ENCODE measurements at places on chromosomes 1 and 21.

- DNase-seq: no peak
Measured at GRCh38 chr1:31011719-31012118, 53.8 kb downstream of the PUM1 start.

- DNase-seq: no peak
Measured at GRCh38 chr1:206491616-206492015, 15.7 kb upstream of the RASSF5 start.

DNA sequence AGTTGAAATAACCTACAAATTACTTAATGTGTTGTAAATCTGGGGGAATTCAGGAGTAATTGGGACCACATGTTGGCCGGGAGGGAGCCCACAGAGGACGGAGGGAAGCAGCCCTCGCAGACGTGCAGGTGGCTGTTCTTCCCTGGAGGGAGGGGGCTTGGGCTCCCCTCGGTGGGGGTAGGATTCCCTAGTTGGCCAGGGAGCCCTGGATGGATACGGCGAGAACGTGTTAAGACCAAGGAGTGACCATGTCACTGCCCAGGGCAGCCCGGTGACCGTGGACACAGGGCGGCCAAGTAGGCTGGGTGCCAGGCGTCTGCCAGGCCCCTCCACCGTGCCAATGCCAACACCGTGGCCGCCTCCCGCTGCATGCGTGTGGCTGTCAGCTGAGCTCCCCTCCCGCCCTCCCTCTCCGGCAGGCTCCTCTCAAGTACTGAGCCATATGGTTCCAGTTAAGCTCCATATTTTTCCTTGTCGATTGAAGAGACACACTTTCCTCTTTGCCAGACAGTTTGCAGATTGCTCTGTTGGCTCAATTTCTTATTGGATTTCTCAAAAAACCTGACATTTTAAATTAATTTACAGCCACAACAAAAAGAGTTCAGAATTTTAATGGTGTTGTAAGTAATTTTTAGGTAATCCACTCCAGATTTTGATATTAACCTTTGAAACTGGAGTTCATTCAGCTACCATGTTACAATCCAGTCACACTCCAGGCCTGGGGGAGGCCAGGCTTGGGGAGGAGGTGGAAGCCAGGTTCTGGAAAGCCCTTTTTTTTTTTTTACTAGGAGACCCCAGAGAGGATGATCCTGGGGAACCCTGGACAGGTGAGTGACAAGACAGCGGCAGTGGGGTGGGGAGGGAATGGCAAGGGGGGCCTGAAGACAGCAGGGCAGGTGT, 71.2 kb downstream of the CASZ1 start:
- DNase-seq: no peak

- no peak for DNase-seq
Measured at GRCh38 chr1:231550448-231550781, 21.9 kb downstream of the TSNAX start.

- DNase-seq: peak; percentile 35
Measured at GRCh38 chr1:202274611-202275010, 67.1 kb downstream of the UBE2T start.

- no peak for DNase-seq
Measured at GRCh38 chr1:98949166-98949565, 55.5 kb downstream of the PLPPR5 start.

DNA sequence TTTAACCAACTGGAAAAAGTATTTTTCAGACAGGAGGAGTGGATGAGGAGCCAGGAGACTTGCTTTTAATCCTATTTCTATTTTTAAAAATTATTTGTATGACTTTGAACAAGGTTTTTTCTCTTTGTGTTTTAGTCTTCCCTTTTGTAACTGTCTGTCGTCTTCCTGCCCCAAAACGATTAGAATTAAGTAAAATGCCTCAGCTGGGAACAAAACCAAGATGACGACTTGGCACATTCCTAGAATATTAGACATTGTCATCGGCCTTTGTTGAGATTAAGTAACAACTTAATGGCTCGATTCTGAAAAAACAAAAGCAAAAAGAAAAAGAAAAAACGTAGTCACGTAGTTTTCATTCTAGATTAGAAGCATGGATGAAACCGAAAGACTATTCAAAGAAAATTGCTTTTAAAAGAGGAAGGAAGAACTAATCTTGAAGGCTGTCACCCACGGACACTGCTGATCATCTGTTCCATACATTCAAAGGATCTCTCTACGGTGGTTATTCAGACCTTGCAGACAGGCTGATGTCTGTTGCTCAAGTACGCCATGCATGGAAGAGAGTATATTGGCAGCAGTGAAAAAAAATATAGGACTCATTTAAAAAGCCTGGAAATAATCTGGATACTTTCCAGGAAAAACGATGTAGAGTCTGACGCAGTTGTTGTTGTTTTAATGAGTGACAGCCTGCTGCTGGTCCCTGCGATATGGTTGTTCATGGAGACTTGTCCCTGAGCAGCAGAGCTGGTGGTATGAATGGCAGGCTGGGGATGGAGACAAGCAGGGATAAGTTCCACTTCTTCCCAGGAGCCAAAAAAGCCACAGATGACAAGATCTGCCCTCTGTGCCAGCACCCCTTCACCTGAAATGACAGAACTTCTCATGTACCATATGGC, 16.8 kb downstream of the GNG4 start:
- DNase-seq: no peak

GRCh38 chr1:112923959-112924349, 32.0 kb downstream of the SLC16A1 start:
- DNase-seq: no peak

DNA sequence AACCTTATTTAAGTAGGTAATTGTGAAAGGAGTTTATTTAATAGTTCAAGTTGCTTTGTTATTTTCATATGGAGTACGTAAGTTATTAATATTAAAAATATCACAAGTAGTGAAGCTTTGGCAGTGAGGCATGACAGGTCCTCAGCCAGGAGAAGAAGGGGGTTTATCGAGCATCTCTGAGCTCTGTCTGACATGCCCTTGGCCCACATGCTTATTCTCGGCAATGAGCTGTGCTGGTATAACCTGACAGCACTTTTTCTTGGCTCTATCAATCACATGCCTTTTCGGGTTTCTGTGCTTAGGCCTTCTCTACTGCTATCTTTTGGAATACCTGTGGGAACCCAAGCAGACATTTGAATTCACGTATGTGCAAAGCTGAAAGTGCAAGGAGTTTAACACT, 84.8 kb downstream of the OLFM3 start:
- DNase-seq: no peak
